ENCODE measurements at places on chromosomes 1 and 21.
A peak's percentile ranks its signal among the peaks of the same experiment; 100 is the strongest.

DNA sequence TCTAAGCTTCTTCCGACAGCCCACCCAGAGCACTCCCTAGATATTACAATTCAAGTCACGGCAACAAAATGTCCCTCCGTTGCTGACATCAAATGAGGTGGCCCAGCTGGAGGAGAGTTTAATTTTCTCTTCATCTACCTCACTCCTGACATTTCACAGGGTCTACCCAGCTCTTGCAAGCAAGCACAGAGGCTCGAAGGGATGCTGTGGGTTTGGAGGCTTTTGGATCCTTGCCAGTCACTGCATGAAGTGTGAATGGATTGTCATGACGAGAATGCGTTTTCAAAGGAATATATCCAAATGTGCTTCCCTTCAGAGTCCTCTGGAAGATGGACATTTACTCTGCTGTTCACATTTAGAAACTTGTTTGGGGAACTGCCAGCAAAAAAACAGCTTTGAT, 33.5 kb downstream of the CAPN8 start:
- no peak for DNase-seq

GRCh38 chr21:32748529-32748928, 20.7 kb upstream of the SYNJ1 start:
- no peak for DNase-seq

DNA sequence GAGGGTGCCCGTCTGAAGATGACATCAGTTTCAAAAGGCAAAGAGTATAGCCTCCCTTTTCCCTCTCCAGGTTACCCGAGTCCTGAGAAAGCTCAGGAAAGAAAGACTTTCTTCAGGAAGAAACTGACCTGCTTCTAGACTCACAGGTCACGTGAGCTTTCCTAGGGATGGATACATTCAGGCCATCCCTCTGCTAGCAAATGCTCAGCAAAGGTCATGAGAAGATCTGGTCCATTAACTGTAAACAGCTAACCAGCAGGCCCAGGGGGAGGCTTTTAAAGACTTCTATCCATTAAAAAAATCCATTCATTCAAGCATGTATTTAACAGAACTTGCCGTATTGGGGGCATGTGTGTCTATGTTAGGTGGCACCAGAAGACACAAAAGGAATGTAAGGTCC, 605.5 kb downstream of the KIF26B start:
- DNase-seq = no peak

DNA sequence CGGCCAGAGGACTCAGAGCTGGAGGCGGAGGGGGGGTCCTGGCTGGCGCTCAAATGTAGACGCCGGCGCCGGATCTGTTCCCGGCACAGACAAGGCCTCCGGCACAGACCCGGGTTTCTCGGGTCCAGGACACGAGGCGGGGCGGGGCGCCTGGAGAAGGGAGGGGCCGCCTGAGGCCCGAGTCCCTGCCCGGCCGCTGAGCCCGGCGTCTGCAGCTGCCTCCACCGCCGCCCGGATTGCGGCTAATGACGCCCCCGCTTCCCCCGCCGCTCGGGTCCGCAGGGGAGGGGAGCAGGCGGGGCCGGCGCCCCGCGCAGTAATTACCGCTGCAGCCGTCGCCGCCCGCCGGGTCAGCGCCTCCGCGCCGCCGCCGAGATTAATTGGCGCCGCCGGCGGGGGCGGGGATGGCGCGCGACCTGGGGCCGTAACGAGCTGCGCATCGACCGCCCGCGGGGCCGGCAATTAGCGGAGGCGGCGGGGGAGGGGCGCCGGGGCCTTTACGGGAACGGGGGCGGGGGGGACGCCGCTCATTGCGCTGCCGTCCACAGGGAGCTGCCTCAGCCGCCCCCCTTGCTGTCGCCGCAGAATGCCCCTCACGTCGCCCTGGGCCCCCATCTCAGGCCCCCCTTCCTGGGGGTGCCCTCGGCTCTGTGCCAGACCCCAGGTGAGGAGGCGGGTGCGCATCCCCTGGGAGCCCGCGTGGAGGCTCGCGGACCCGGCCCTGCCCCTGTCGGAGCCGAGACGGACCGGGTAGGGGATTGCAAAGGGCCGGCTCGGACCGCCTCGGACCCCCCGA, 17.3 kb downstream of the NOC2L start:
- peak; percentile 76 for DNase-seq

GRCh38 chr1:181656491-181656890, 173.2 kb downstream of the CACNA1E start:
- no peak for DNase-seq

DNA sequence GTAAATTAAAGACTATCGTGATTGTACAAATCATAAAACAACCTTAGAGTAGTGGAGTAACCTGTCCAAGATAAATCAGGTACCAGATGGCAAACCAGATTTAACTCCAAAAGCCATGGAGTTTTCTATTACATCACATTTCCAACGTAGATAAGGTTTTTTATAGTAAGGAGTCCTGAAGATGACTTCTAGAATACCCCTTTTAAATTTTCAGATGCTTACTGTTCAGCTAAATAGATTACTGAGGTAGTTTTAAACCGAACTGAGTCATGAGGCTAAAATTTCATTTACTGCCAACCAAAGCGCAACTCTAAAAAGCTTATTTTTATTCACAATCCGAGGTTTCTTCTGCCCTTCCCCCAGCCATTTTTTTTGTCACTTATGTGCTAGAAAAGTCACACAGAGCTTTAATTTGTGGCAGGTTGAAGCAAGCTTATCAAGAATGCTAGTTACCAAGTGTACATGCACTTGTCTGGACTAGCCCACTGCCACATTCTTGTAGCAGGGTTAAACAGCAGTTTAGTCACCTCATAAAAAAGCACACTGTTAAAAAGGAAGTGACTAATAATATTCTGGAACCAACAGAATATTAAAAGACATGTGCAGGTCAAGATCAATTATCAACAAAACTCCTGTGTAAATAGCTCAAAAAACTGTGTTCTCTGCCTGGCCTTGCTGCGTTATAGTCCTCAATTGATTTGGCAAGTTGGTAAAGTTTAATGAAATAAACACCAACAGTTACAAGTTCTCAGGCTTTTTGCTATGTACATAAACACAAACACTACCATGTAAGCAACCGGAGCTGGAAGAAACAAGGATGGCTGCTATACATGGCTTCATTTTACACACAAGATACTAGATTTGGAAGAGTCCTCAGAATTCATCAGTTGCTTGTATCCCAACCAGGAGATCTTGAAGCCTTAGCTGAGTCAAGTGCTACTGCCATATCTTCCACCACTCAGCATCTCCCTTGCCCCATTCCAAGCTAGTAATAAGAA, 180.3 kb upstream of the DMRTA2 start:
- no peak for DNase-seq
